ENCODE measurements at places on chromosomes 2 and 18.

- DNase-seq: no peak
Measured at GRCh38 chr2:236166796-236167296, 1.3 kb downstream of the GBX2 start.

DNA sequence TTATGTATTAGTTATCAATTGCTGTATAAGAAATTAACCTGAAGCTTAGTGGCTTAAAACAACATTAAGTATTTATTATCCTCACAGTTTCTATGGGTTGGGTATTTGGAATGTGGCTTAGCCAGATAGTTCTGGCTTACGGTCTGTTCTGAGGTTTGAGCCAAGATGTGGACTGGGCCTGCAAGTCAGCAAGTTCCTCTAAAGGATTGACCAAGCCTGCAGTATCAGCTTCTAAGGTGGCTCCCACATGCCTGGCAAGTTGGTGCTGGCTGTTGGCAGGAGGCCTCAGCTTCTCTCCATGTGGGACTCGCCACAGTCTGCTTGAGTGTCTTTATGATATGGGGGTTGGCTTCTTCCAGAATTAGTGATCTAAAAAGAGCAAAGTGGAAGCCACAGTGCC, 45.0 kb upstream of the TCF4 start:
- no peak for DNase-seq

DNA sequence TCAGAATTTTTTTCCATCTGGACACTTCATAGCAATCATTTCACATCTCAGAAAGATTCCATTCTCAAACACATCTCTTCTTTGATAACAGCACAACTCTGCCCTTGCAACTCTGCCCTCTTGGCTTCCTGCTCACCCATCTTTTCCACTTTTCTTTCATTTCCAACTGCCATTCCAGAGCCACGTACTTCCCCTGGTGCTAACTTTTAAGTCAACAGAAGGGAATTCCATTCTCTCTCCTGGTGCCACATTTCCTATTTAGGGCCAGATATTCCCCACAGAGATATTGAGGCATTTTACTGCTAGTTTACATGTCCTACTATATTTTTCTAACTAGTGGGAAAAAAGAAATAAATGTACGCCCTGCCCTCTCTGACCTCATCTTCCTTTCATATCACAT, 590.2 kb downstream of the ARHGAP15 start:
- DNase-seq: no peak

GRCh38 chr2:143148011-143148410, 18.8 kb downstream of the ARHGAP15 start:
- no peak for DNase-seq

- DNase-seq: peak; percentile 60
Measured at GRCh38 chr18:51153659-51154371, 43.7 kb downstream of the MEX3C start.

- DNase-seq: no peak
Measured at GRCh38 chr2:152426801-152427200, 91.8 kb downstream of the FMNL2 start.

GRCh38 chr2:127149384-127149783, 42.4 kb upstream of the BIN1 start:
- no peak for DNase-seq

DNA sequence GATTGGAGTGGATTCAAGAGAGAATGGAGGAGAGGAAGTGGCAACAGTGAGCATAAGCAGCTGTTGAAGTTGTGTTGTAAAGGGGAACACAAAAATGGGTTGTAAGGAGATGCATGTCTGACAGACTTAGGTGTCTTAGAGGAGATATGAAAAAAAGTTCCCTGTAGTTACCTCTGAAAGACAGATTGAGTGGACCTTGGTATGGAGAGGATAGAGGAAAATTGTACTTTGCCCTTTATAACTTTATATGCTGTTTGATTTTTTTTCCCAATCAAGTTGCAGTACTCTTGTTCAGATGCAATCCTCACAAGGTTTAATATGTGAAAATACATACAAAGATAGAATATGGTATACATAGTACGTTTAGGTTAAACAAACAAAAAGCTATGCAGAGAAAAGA, 73.6 kb downstream of the LYPD6B start:
- no peak for DNase-seq

DNA sequence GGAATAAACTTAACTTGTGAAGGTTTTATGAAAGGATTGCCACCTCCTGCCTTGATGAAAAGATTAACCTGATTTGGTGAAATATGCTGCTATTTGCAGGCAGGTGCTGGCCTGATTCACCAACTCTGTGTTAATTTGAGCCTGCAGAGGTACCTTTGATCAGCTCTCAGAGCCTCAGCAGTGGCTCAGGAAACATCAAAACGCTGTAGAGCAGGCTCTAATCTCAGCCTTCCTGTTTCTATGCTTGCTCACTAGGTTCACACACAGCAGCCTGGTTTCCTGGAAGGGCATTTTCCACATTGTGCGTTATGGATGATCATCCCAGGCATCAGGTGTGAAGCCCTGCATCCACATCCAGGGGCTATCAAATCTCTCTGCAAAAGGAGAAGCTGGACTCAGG, 16.9 kb downstream of the TGIF1 start:
- DNase-seq: no peak
